Stimulated activated CD4-positive, alpha-beta T cell treated with anti-CD3 and anti-CD28 coated beads, TNF-alpha, amount 100 ng/mL, for 1 hour (primary cell): ENCODE measurements at places on chromosomes 5 and 9.

GRCh38 chr5:7010591-7010990 lies 297.4 kb downstream of the TENT4A start:
- no peak for DNase-seq

GRCh38 chr5:170941788-170942187 lies 80.0 kb downstream of the RANBP17 start:
- no peak for DNase-seq

GRCh38 chr5:148224117-148224742 lies 14.1 kb upstream of the MARCOL start:
- DNase-seq, result no peak

DNA sequence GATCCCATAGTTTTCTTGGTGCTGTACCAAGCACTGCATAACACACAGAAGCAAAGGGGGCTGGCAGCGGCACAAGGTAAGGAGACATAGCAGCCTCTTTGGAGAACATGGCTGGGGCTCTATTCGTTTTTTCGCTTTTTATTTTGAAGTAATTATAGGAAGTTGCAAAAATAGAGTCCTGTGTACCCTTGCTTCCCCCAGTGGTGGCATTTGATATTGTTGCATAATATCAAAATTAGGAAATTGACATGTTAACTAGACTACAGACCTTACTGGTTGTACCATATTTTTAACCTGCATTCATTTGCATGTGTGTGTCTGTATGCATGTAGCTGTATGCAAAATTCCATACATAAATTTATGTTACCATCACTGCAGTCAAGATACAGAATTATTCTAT lies 6.6 kb upstream of the UBQLN1 start:
- DNase-seq, result no peak

GRCh38 chr9:114834386-114834785 lies 28.5 kb upstream of the TNFSF15 start:
- no peak for DNase-seq

DNA sequence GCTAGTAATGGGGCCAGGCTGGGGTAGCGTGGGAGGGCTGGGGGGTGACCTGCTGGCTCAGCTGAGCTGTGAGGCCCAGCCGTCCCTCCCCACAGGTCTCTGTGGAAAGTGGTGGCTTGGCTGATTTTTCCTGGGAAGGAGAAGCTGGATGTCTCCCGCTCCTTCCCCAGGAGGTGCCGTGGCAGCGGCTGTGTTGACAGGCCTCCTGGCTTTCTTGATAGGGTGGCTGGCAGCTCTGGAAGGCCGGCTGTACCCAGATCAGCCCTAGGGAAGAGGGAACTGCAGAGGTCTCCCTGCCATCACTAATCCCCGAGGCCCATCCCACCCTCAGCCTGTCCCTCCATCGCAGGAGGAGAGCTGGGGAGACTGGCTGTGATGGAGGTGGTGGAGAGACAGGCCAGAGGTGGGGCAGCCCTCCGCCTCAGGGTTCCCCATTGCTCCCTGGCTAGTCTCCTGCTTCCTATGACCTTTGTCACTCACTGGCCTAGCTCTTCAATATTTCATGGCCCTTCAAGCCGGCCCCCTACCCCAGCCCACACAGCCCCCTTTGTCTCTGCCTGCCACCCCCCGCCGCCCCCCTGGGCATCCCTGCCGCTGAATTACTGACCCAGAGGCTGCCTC lies 6.8 kb downstream of the CXXC5 start:
- DNase-seq, result no peak

- DNase-seq, result no peak
These were observed 598 bp downstream of the MYO10 start for GRCh38 chr5:16935231-16936149.

DNA sequence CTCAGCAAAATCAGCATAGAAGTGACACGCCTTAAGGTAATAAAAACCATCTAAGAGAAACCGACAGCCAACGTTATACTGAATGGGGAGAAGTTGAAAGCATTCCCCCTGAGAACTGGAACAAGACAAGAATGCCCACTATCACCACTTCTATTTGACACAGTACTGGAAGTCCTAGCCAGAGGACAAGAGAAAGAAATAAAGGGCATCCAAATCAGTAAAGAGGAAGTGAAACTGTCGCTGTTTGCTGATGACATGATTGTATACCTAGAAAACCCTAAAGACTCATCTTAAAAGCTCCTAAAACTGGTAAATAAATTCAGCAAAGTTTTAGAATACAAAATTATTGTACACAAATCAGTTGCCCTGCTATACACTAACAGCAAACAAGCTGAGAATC lies 393.3 kb downstream of the KIF4B start:
- DNase-seq, result no peak

GRCh38 chr9:95025213-95026147 lies 292.0 kb downstream of the FANCC start:
- no peak for DNase-seq

DNA sequence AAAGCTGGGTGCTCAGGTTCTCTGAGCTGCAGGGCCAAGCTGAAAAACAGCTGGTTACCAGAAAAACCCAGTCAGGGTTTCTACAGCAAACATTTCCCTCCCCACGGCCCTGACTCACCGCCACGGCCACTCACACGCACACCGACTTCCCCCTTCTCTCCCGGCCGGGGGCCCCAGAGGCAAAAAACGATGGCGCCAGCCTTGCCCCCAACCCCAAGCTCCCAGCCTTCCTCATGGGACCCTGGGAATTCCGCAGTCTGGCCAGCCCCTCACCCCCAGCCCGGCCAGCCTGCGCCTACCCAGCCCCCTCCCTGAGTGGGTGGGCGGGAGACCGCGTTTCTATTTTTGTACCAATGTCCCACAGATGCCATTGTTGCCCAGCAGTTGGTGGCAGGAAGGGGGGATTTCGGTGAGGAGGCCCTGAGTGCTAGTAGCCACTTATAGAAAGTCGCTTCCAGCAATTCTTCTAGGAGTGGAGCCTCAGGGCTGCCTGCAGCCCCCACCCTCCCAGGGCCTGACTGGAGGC lies 18.4 kb downstream of the ENG start:
- DNase-seq, result no peak
